ENCODE measurements at places on chromosomes 1 and 21.

GRCh38 chr21:35652196-35652595 is 408.1 kb downstream of the SETD4 start:
- DNase-seq: no peak

GRCh38 chr1:41673378-41673777 is 188.9 kb upstream of the EDN2 start:
- peak; percentile 75 for DNase-seq

DNA sequence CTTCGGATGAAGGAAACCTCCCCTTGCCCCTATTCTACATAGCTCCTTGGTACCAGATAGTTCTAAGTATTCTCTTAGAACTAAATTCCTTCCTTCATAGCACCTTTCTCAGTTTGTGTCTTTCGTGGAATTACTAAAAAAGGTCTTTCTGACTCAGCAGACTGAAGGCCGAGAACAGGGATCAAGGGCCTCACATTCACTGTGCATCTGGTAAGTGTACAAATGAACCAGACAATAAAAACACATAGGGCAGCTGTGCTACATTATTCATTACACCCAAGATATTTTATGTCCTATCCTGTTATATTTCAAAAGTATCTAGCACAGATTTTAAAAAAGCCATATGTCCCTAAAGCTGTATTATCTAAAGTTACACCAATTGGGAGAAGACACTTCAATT is 62.9 kb upstream of the HP1BP3 start:
- DNase-seq: no peak

DNA sequence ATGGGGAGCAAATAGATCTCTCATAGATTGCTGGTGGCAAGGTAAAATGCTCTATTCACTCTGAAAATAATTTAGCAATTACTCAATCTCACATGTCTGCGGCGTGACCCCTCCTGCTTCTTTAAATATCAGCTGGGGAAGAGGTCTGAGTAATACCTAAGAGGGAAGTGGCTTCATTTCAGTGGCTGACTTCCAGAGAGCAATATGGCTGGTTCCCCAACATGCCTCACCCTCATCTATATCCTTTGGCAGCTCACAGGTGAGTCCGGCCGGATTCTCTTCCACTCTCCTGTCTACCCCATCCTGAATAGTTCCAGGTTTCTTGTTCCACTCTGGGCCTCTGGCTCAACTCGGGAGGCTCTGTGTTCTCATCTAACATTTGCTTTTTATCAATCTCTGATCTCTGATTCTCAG is at the start of gene SLAMF7:
SLAMF7 (plus strand) TSS at position 150 of the 414 bp plus-strand sequence; CDS start at position 205, 55 bp downstream.
- peak; percentile 44 for DNase-seq

DNA sequence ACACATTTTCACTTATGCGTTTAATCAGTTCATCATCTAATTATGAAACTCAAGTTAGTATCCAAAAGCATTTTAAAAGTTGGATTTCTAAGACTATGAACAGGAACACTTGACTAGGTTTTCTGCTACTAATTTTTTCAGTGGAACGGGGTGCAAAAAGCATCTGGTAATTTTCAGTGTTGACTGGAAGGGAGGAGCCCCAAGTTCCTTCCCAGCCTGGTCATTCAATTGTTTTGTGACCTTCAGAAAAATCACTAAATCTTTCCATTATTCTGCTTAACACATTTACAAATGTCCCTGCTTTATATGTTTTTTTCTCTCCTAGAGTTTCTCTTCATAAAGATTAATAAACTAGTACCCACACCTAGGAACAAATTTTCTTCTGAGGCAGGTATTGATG is 6.0 kb upstream of the ADGRL4 start:
- DNase-seq: no peak

- peak; percentile 77 for DNase-seq
Measured at GRCh38 chr1:205229399-205229871, 1.7 kb downstream of the TMCC2 start.

- no peak for DNase-seq
Measured at GRCh38 chr1:185353124-185353523, 36.1 kb upstream of the IVNS1ABP start.

DNA sequence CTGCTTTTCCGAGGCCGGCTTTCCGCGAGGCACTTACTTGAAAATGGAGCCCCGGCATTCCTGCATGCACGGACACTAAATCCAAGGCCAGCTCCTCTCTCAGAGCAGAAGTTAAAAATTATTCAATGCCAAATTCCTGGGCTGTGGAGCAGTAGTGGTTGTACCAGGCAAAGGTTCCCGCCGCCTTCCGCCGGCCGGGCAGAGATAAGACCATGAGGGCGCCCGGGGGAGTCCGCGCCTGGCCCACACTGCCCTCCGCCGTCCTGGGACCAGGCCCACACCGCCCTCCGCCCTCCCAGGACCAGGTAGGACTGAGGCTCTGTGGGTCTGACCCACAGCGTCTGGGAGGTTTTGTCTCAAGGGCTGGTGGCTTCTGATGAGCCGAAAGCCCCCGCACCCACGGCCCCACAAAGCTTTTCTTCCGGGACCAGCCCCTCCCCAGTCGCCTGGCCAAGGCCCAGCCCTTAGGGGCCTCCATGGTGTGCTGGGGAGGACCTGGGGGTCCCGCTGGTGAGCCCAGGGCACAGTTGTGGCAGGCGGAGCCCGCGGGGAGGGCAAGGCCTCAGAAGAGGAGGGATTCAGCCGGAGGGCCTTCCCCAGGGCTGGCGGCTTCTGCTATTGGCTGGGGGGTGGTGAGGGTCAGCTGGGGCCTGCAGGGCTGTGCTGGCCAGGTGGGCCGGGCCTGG is 12.7 kb upstream of the C1orf159 start:
- DNase-seq: no peak

- DNase-seq: no peak
Measured at GRCh38 chr1:17772615-17773212, 17.6 kb downstream of the ACTL8 start.

GRCh38 chr1:82398357-82398756 is 597.6 kb downstream of the ADGRL2 start:
- no peak for DNase-seq

GRCh38 chr1:63984930-63985290 is 211.1 kb downstream of the ROR1 start:
- DNase-seq: no peak

DNA sequence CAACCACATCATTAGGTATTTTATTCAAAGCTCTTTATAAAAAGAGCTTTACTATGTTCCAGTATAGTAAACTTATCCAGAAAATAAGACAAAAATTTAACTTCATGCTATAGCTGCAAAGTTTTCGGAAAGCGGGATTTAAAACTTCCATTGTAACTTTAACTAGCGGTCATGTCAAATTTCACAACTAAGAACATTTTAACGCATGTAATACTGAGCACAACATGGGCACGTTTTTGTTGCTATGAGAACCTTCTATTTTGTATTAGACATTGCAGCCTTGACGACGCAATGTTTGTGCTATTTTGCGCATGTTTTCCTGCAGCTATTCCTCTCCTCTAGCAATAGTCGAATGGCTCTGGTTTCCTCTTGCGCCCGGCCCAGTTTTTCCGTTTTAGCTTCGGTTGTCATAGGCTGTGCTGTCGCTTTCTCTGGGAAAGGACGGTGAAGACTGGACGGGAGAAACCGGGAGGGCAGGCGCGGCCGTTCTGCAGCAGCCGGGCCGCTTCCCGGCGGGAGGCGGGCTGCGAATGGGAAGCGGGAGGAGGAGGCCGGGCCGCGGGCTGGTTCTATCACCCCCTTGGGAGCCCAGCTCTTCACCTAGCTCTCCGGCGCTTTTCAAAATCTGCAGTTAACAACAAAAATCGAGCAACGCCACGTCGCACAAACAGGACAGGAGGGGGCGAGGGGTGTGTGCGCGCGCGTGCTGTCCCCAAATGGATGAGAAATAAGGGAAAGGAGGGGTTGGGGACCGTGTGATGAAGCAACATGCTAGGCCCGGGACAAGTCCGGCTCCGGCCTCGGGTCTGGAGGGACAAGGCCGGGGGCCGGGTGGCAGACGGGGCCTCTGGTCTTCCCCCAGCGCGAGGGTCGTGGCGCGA is 105.3 kb upstream of the HNRNPU start:
- peak; percentile 58 for DNase-seq

- DNase-seq: no peak
Measured at GRCh38 chr1:10768552-10768951, 27.9 kb downstream of the CASZ1 start.

DNA sequence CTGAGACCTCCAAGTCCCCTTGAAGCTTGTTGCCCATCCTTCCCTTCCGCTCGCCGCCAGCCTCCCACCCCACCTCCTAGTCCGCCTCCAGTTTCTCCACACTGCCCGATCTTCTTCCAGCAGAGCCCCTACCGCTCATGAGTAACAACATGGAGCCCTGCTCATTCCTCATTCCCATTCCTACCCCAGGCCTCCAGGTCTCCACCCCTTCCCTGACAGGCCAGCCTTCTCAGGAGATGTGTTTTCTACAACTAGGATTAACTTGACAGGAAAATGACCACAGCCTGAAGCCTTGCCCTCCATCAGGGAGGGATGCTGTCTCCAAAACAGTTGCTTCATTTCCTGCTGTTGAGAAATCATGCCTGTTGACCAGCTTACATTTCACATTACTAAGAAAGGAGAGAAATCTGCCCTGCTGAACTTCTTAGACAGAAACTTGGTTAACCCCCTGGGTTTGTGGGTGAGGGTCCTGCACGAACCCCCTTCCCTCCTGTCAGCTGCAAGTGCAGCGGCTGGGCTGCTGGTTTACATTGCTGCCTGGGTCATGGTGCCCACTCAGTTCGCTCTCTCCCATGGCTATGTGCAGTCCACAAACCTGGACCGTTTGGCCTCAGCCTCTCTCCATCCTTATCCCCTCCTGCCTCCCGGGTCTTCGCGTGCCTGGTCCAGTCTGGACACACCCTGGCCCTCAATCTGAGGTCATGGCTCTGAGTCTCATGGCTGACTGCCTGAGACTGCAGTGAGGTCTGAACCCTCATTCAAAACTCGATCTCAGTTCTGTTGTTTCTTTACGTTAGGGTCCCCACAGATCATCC is 16.1 kb upstream of the CHI3L1 start:
- no peak for DNase-seq

GRCh38 chr21:31273278-31273677 is 70.8 kb downstream of the TIAM1 start:
- DNase-seq: peak; percentile 18

- DNase-seq: no peak
Measured at GRCh38 chr1:178937695-178938094, 66.8 kb upstream of the ANGPTL1 start.

DNA sequence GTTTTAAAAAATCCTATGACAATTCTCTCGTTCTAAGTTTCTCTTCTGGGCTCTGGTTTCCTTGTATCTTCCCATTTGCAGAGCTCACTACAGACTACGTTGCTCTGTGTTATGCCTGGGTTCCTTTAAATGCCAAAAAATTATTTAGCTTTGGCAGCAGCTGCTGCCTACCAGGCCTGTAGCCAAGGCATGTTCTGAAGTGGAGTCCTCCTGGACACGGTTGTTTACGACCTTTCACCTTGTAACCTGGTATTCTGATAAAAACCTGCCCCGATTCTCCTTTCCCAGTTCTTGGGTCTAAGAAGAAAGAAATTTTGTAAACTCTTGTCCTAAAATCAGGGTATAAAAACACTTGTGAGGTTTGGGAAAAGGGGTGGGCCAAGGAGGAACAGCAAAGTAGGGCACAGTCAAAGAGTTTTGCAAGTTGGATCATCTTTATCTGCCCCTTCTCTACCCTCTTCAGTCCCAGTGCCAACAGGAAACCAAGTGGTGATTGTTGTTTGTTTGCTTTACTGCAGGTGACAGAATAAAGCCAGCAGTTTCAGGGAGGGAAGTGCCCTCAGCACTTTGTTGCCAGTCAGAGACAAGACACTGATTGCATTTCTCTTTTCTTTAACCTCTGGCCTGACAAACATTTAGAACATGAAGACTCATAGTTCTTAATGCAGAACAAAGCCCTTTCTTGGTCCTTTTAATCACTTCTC is 3.1 kb upstream of the TXNIP start:
- peak; percentile 35 for DNase-seq

DNA sequence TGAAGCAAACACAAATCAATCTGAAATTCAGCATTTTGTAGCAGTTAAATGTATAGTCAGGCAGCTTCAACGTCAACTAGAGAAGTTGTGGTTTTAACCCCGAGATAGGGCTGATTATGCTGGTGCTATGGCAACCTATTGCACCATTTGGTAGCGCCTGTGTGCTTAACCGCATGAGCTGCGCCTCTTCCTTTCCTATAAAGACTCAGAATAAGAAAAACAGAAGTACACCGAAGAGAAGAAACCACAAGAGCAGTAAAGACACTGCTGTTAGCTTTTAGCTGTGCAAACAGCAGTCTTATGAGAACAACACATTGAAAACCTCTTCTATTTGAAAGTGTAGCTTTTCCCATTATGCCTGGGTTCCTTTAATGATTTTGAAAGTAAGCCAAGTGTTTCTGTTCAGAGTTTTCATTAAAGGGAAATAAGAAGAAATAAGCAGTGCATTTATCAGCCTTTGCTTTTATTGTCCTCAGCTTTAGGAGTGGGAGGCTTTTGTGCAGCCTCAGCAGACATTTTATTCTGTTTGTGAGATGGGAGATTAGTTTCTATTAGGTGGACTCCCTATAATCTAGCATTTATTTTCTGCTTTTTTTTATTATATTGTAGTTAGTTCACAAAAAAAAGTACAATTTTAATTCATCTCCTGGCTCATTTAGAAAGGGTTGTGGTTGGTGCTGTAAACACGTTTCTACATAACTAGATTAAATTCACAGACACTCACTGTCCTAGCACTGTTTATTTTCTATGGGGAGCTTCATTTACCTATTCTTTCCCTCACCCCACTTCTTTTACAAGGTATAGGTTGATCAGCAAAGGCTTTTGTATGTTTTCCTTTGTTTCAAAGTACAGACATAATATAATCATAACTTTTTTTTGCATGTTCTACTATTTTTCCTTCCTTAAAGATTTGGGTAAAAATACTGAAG is 43.3 kb downstream of the PTPRC start:
- DNase-seq: peak; percentile 90

- DNase-seq: no peak
Measured at GRCh38 chr1:34603594-34603993, 151.3 kb upstream of the GJB5 start.

- DNase-seq: no peak
Measured at GRCh38 chr21:46626975-46627501, 8.4 kb upstream of the PRMT2 start.

- DNase-seq: no peak
Measured at GRCh38 chr1:55682198-55682597, 467.0 kb upstream of the USP24 start.

DNA sequence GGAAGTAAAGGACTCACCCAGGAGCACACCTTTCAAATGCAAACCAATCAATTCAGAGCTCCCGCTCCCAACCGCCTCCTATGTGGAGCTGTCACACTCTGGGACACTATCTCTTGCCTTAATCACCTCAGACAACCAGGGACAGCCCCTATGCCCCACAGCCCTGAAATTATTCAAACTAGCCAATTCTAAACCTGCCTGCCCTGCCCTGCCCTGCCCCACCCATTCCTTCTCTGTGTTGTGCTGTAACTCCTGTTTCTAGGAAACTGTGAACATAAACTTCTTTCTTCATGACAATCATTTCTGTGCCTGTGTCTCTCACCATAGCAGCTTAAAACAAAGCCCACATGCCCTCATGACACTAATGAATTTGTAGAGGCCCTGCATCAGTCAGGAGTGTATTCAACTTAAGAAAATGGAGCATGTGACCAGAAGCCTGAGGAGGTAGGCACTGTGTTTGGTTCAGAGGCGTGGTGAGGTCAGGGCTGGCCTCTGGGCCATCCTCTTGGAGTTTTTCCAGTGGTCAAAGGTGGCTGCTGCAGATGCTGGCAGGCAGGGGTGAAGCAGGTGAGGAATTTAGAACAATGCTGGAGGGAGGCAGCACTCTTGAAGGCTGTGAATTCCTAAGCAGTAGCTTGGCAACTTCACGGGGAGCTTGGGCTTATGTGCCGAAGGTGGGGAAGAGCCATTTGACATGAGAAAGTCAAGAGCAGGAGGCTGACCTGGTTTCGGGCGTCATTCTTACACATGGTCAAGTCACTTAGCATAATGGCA is 74.5 kb downstream of the RHOU start:
- no peak for DNase-seq

- DNase-seq: no peak
Measured at GRCh38 chr1:180787628-180788307, 124.9 kb upstream of the KIAA1614 start.
